CD4-positive, alpha-beta memory T cell (primary cell): ENCODE measurements at places on chromosomes 12 and 14. TPM values are rescaled to one million over a fixed set of nuclear protein-coding genes. Genes with fewer than 3 reads are reported as not detected.

GRCh38 chr14:69685218-69685616 is 73.8 kb downstream of the SUSD6 start:
- peak overlapping the region; percentile 20 for H3K27ac ChIP-seq
- H3K36me3 ChIP-seq: no peaks in the 10 kb centered on the region
- peak; percentile 83 for DNase-seq
- H3K4me3 ChIP-seq: no peak overlapping the region
- H3K27me3 ChIP-seq: no peaks in the 10 kb centered on the region

DNA sequence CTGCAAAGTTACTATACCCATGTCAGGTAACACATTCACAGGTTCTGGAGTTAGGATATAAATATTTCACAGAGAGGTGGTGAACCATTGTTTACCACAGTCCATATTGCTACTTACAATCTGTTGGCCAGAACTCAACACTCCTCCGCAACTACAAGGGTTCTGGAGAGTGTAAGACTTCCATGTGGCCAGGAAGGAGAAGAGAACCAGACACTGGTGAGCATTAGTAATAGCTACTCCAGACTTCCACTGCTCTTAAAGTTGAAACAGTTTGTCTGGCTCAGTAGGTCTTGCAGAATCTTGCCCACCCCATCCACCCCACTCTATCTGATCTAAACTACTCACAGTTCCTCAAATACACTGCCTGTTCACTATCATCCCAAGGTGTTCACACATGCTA is 369.6 kb downstream of the DUSP6 start:
- H3K27me3 ChIP-seq: peaks cover 6% of the 10 kb centered on the region
- no peak overlapping the region for H3K27ac ChIP-seq
- H3K4me3 ChIP-seq: no peak overlapping the region
- H3K36me3 ChIP-seq: no peaks in the 10 kb centered on the region
- H3K4me1 ChIP-seq: no peaks in the 10 kb centered on the region

GRCh38 chr12:80655751-80656150 is 51.7 kb upstream of the MYF6 start:
- H3K27me3 ChIP-seq: no peaks in the 10 kb centered on the region
- H3K4me1 ChIP-seq: no peaks in the 10 kb centered on the region
- H3K27ac ChIP-seq: no peak overlapping the region
- no peak for DNase-seq

- H3K4me1 ChIP-seq: peaks cover 46% of the 10 kb centered on the region
- H3K27ac ChIP-seq: peak overlapping the region; percentile 79
- H3K36me3 ChIP-seq: no peaks in the 10 kb centered on the region
- DNase-seq: peak; percentile 29
- no peaks in the 10 kb centered on the region for H3K27me3 ChIP-seq
- peak overlapping the region; percentile 27 for H3K4me3 ChIP-seq
Observed at GRCh38 chr12:11650286-11651281, 1.1 kb downstream of the ETV6 start.

GRCh38 chr12:105576261-105576660 is 245.8 kb downstream of the C12orf75 start:
- no peaks in the 10 kb centered on the region for H3K27me3 ChIP-seq
- no peaks in the 10 kb centered on the region for H3K4me1 ChIP-seq
- H3K4me3 ChIP-seq: no peak overlapping the region
- no peak for DNase-seq

DNA sequence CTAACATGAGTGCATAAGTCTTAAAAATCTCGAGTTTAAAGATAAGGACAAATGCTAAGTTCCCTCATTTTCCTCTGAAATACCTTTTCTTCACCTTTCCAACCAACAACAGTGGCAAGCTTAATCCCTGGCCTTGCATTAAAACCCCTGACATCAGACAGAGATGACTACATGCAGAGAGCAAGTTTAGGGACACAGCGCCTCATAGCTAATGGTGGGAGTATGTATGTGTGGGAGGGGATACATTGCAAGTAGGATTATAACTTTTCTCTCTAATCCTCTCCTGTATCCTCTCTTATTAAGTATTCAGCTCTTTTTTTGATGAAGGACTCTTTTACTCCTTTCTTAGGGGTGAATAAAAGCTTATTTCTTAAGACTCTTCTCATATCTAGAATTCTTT is 547.1 kb downstream of the CCER1 start:
- no peak overlapping the region for H3K4me3 ChIP-seq
- no peak for DNase-seq
- no peaks in the 10 kb centered on the region for H3K4me1 ChIP-seq
- H3K27me3 ChIP-seq: no peaks in the 10 kb centered on the region

DNA sequence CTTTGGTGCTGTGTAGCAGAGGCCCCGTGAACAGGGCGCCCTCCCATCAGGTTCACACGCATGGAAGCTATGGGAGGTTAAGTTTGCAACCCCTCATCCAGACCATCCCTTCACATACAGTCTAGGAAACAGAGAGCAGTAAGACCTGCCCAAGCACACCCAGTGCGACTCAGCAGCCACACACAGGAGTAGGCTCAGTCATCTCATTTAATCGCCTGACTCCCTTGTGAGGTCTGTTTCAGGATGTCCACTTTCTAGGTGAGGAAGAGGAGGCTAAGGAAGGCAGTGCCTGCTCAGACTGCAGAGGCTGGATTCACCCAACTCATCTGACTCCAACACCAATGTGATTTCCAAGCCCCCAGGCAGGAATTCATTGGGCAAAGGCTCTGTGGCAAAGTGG is 11.9 kb downstream of the BDKRB1 start:
- DNase-seq: no peak
- H3K4me1 ChIP-seq: no peaks in the 10 kb centered on the region
- no peak overlapping the region for H3K4me3 ChIP-seq
- no peak overlapping the region for H3K27ac ChIP-seq
- no peaks in the 10 kb centered on the region for H3K36me3 ChIP-seq
- H3K27me3 ChIP-seq: no peaks in the 10 kb centered on the region

GRCh38 chr12:111505601-111506036 is 93.5 kb downstream of the ATXN2 start:
- no peak overlapping the region for H3K4me3 ChIP-seq
- H3K27ac ChIP-seq: no peak overlapping the region
- H3K27me3 ChIP-seq: no peaks in the 10 kb centered on the region
- peaks cover 18% of the 10 kb centered on the region for H3K36me3 ChIP-seq

DNA sequence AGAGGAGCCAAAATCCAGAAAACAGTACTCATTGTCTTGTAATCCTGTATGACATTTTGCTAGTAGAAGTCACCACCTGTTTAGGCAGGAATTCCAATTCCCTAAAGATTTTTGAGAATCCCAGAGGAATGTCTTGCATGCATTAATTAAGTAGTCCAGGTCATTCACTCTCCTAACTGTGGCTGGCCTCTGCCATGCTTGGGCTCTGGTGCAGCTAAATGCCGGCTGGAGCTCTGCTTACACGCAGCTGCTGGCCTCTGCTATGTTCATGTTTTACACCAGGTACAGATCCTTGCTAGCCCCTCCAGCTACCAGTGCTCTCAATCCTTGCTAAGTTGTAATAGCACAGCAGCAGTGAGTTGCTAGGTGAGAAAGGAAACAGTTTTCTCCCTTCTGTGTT is 16.3 kb upstream of the HIF1A start:
- no peak overlapping the region for H3K27ac ChIP-seq
- H3K4me1 ChIP-seq: no peaks in the 10 kb centered on the region
- H3K27me3 ChIP-seq: no peaks in the 10 kb centered on the region
- no peak overlapping the region for H3K4me3 ChIP-seq
- no peak for DNase-seq

- no peak for DNase-seq
- H3K4me3 ChIP-seq: no peak overlapping the region
- H3K4me1 ChIP-seq: peaks cover 4% of the 10 kb centered on the region
- H3K27me3 ChIP-seq: no peaks in the 10 kb centered on the region
- no peak overlapping the region for H3K27ac ChIP-seq
- no peaks in the 10 kb centered on the region for H3K36me3 ChIP-seq
Observed at GRCh38 chr12:92338671-92339070, 193.0 kb upstream of the BTG1 start.

GRCh38 chr12:75751769-75752471 is 240.5 kb upstream of the KRR1 start:
- H3K27me3 ChIP-seq: no peaks in the 10 kb centered on the region
- H3K36me3 ChIP-seq: no peaks in the 10 kb centered on the region

DNA sequence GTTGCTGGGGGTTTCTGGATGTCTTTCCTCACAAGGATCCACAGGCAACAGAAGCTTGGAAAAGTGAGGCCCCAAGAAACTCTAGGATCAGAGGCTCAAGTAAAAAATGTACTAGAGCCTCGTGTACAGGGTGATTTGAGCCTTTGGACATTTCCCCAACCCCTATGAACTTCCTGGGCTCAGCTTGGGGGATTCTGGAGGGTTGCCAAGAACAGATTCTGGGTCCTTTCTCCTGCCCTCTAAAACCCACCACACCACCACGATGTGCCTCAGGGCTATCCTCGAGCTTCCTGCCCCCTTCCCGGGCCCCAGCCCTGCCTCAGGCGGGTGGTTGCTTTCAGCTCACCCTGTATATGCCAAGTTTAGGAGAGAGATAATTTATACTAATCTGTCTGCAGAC is 583 bp downstream of the FAM186B start:
- H3K27ac ChIP-seq: no peak overlapping the region
- H3K36me3 ChIP-seq: no peaks in the 10 kb centered on the region
- H3K4me3 ChIP-seq: no peak overlapping the region

- H3K27ac ChIP-seq: no peak overlapping the region
- DNase-seq: no peak
- H3K36me3 ChIP-seq: no peaks in the 10 kb centered on the region
- no peaks in the 10 kb centered on the region for H3K27me3 ChIP-seq
- no peak overlapping the region for H3K4me3 ChIP-seq
Observed at GRCh38 chr12:75685617-75686225, 174.3 kb upstream of the KRR1 start.

GRCh38 chr12:27219693-27220054 is 24.4 kb upstream of the STK38L start:
- no peak for DNase-seq
- H3K27me3 ChIP-seq: no peaks in the 10 kb centered on the region
- H3K36me3 ChIP-seq: no peaks in the 10 kb centered on the region
- H3K4me3 ChIP-seq: no peak overlapping the region
- H3K27ac ChIP-seq: no peak overlapping the region

- H3K4me1 ChIP-seq: no peaks in the 10 kb centered on the region
- H3K27me3 ChIP-seq: no peaks in the 10 kb centered on the region
Observed at GRCh38 chr12:107967170-107967569, 161.9 kb upstream of the WSCD2 start.

GRCh38 chr12:6229224-6230218 is 29.3 kb downstream of the CD9 start:
- H3K4me1 ChIP-seq: peaks cover 27% of the 10 kb centered on the region
- no peaks in the 10 kb centered on the region for H3K27me3 ChIP-seq
- no peaks in the 10 kb centered on the region for H3K36me3 ChIP-seq

- no peaks in the 10 kb centered on the region for H3K36me3 ChIP-seq
- H3K4me3 ChIP-seq: no peak overlapping the region
- H3K27ac ChIP-seq: no peak overlapping the region
- H3K27me3 ChIP-seq: no peaks in the 10 kb centered on the region
- DNase-seq: no peak
- H3K4me1 ChIP-seq: peaks cover 21% of the 10 kb centered on the region
Observed at GRCh38 chr12:123471374-123472068, 13.6 kb downstream of the SNRNP35 start.

DNA sequence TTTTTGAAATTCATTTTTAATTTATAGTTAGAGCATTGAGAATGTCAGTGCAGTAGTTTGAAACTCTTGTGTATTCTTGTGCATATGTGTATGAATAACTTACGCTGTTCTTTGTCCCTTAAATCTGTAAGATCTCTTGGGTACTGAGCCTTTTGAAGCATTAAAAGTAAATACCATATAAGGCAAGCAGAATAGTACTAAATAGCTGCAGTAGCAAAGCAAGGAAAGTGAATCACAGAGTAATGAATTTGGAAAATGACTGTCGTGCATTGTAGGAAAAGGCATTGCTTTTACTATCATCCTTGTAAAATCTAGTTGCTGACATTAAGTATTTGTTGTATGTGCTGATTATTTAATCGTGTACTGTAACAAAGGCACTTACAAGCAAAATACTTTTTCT is 12.1 kb downstream of the CNOT2 start:
- H3K4me3 ChIP-seq: no peak overlapping the region
- H3K4me1 ChIP-seq: peaks cover 77% of the 10 kb centered on the region

DNA sequence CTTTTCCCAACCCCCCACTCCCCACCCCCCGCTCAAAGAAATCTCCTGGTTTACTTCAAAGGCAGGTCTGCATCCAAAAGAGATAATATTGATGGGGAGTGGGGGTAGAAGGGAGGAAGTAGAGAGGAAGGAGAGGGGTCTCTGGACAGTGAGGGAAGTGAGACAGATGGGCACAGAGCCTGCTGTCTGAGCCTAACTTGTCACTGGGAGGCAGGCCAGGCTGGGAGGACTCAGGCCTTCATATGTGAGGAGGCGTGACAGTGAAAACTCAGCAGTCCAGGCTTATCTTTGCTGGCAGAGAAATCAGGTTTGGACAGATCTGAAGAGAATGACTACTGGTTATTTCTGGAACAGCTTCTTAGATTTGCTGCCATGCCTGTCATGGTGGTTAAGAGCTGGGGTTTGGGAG is 192.3 kb downstream of the NUAK1 start:
- DNase-seq: no peak
- no peak overlapping the region for H3K27ac ChIP-seq
- no peaks in the 10 kb centered on the region for H3K36me3 ChIP-seq
- no peaks in the 10 kb centered on the region for H3K4me1 ChIP-seq
- H3K4me3 ChIP-seq: no peak overlapping the region

DNA sequence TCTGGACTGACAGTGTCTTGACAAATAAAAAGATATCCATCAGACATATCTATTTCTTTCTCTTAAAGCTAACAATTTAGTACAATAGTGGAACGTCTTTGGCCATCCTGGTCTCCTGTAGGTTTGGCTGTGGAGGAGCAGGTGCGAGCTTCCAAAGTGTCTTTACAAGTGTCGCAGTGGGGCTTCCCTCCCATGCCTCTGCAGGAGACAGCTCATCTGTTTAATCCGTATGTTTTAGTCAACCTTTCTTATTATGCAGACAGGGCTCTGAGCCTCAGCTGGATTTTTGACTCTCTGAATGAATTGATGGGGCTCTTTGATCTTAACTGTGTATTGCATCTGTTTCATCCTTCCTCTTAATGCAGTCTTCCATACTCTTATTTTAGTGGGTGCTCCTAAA is 57.5 kb downstream of the RMST start:
- H3K27ac ChIP-seq: no peak overlapping the region
- H3K36me3 ChIP-seq: no peaks in the 10 kb centered on the region
- no peaks in the 10 kb centered on the region for H3K4me1 ChIP-seq
- H3K27me3 ChIP-seq: no peaks in the 10 kb centered on the region
- no peak overlapping the region for H3K4me3 ChIP-seq

GRCh38 chr14:32005628-32006027 is 71.5 kb upstream of the ARHGAP5 start:
- DNase-seq: no peak
- no peaks in the 10 kb centered on the region for H3K27me3 ChIP-seq
- H3K4me1 ChIP-seq: no peaks in the 10 kb centered on the region
- no peak overlapping the region for H3K27ac ChIP-seq

GRCh38 chr12:8665759-8666158 is 3.1 kb upstream of the MFAP5 start:
- no peaks in the 10 kb centered on the region for H3K27me3 ChIP-seq
- no peaks in the 10 kb centered on the region for H3K4me1 ChIP-seq
- DNase-seq: no peak
- H3K4me3 ChIP-seq: no peak overlapping the region
- no peaks in the 10 kb centered on the region for H3K36me3 ChIP-seq
- H3K27ac ChIP-seq: no peak overlapping the region

Gene TRHDE
- total RNA-seq: not detected

Gene C14orf132
- total RNA-seq: 18.2 TPM

Gene CARMIL3
- total RNA-seq: 0.15 TPM

Gene AJUBA
- total RNA-seq: 3.9 TPM

Gene ANKS1B
- 0.28 TPM for total RNA-seq

Gene OVCH1
- not detected for total RNA-seq

Gene ARHGEF25
- total RNA-seq: 0.67 TPM

Gene KRT86
- total RNA-seq: not detected

Gene MRPL51
- 89.2 TPM for total RNA-seq

Gene RNASE3
- not detected for total RNA-seq

Gene TAS2R30
- 3.8 TPM for total RNA-seq

Gene IRAK3
- 0.44 TPM for total RNA-seq
